Germinal center (tissue), 1 donor: ENCODE measurements at places on chromosomes 16 and 17.

DNA sequence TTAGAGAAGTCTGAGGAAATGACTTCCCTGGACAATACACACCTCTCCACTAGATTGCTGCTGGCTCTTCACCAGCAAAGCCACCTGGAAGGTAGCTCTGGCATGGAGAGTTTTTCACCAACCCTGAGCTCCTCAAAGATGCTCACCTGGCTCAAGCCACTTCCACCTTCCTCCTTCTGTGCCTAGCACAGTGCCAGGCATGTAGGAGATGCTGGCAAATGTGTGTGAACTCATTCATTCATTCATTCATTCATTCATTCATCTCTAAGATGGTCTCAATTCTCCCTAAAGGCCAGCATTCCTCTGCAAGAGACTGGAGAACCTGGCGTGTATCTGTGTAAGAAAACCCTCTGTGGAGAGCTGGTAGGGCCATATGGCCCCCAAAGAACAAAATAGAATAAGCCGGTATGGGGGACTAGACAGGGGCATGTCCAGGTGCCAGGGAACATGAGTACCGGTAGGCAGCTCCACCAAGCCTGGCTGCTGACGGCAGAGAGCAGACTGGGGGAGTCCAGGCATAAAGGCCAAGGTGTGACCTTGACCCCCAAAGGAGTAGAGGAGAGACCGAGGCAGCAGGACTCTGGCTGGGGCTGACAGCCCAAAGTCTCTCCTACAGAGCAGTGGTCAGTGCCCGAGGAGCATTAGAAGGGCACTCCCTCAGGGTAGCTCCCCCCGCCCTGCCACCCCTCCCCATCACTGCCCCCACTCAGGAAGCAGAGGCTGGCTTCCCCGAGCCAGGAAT, 132.2 kb upstream of the TNRC6C start:
- DNase-seq, result no peak

GRCh38 chr17:70060415-70060814, 14.6 kb upstream of the KCNJ16 start:
- no peak for DNase-seq

DNA sequence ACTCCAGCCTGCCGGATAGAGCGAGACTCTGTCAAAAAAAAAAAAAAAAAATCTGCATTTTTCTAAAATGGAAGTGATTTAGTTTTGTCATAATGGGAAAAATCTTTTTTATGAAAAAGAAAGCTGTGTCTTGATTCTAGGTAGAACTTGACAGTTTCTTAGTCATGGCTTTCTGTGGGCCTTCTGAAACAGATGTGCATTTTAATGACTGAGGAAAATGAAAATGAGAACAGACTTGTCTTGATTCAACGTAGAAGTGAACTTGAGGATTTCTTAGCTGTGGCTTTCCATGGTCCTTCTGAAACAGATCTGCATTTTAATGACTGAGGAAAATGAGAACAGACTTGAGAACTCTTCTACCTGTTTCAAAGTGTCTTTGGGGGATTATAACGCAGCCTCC, 171.7 kb downstream of the VPS53 start:
- DNase-seq, result no peak

DNA sequence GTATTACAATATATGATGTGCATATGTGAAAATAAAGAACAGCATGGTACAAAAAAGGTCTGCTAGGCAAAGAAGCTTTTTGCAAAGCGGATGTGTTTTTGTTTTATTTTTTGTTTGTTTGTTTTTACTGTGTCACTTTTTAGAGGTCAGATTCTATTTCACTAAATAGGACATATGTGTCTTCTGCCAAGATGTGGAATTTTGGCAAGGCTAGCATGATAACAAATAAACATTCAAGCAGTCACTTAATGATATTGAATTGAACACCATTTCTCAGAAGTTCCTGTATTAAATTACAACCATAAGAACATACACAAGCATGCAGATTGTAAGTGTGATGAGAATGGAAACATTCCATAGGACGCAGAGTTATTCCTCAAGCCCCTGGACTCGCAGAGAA, 492.7 kb downstream of the WWOX start:
- DNase-seq, result no peak

DNA sequence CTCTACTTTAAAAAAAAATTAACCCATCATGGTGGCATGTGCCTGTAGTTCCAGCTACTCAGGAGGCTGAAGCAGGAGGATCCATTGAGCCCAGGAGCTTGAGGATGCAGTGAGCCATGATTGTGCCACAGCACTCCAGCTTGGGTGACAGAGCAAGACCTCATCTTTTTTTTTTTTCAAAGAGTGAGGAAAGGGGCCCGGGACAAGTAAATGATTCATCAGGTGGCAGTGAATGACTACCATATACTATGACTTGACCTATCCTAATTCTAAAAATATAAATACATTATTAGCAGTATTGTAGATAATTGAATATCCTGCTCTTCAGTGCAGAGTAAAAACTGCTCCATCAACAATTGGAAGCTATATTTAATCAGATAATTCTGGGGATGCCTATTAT, 55.3 kb downstream of the CLUH start:
- DNase-seq, result no peak

GRCh38 chr16:74261068-74261467, 35.5 kb upstream of the PSMD7 start:
- DNase-seq, result no peak

- DNase-seq, result no peak
Observed at GRCh38 chr17:37361543-37361942, 14.2 kb upstream of the C17orf78 start.

GRCh38 chr16:20948444-20948843, 47.9 kb downstream of the LYRM1 start:
- DNase-seq, result no peak

- no peak for DNase-seq
Observed at GRCh38 chr17:40194821-40195220, 17.6 kb downstream of the RAPGEFL1 start.

DNA sequence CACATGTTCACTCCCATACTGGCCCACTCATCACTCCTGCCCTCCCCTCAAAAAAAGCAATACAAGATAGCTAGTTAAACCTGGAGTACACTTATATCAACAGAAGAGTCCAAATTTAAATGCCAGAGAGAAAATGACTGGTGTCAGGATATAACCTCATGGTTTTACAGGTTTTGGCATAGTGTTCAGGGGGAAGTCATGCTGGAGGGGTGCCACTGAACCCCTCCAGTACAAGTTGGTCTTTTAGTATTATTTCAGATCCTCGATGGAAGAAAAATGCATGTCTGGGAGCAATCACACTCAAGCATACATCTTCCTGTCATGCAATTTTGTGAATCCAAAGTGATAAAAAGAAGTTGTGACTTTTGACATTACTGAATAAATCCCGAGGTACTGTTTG, 10.5 kb downstream of the NACA2 start:
- DNase-seq, result no peak

DNA sequence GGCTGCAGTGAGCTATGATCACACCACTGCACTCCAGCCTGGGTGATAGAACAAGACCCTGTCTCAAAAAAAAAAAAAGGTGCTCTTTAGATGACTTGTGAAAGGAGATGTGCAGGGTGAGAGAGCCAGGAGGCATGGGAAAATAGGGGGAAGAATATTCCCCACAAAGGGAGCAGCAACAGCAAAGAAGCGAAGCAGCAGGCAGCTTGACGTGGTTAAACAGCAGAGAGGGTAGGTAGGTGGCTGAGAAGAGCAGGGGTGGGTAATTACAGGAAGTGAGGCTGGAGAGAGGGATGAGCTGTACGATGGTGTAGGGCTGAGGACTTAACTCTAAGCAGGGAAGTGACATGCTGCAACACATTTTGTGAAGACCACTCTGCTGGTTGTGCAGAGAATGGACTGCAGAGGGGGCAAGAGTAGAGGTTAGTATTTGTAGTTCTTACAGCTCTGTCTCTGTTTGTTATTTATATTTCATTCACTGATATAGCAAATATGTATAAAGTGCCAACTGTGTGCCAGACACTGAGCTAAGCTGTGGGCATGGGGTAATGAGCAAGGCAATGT, 1.6 kb downstream of the HEATR3 start:
- DNase-seq, result peak; percentile 31

DNA sequence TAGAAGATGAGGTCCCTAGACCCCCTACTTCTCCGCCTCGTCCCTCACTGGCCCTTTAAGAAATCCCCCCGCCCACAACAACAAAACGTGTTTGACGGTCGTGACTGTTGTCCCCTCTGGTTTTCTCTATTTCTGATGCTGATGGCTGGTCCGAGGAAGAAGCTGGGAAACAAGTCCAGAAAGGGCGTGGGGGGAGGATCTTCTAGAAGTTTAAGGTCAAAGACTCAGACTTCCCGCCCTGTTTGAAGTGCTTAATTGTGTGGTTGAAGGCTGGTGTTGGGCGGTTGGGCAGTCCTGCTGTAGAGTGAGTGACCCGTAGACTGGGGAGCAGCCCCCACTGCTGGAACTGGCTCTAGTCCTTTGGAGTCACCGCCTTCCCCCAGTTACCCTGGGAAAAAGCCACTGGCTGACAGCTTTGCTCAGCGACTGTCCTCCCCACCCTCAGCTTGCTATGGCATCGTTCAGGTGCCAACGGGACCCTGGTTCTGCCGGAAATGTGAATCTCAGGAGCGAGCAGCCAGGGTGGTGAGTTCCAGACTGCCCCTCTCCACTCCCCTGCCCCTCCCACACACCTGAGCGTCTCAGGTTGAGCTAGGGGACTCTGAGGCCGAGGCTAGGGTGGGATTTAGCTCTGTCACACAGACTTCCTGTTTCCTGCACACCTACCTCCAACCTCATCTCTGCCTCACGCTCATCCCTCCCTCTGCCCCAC, 1.6 kb downstream of the MLLT6 start:
- peak; percentile 40 for DNase-seq

- DNase-seq, result no peak
Observed at GRCh38 chr17:63436523-63437110, 9.5 kb downstream of the CYB561 start.

GRCh38 chr16:67158637-67159600, 790 bp downstream of the TRADD start:
- peak; percentile 69 for DNase-seq

GRCh38 chr17:17062356-17062755, 20.1 kb downstream of the MPRIP start:
- DNase-seq, result no peak

- peak; percentile 51 for DNase-seq
Observed at GRCh38 chr17:64998436-64999190, 57.9 kb downstream of the GNA13 start.

- DNase-seq, result no peak
Observed at GRCh38 chr16:85511938-85512807, 100.9 kb upstream of the GSE1 start.

DNA sequence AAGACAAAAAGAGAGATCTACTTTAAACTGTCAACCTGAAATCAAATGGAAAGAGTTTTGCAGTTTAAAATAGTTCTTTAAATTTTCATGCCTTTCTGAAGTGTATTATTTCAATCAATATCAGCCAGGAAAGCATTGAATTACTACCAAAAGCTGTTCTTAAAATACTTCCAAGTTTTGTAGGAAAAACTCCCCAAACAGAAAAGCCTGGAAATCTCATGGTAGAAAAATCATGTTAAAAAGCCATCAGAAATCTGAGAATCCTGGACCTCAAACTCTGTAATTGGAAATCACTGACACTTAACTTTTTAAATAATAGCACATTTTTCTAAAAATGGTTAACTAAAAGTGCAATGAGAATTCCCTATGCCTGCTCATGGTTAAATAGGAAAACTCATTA, 63.3 kb upstream of the CNTNAP4 start:
- no peak for DNase-seq

DNA sequence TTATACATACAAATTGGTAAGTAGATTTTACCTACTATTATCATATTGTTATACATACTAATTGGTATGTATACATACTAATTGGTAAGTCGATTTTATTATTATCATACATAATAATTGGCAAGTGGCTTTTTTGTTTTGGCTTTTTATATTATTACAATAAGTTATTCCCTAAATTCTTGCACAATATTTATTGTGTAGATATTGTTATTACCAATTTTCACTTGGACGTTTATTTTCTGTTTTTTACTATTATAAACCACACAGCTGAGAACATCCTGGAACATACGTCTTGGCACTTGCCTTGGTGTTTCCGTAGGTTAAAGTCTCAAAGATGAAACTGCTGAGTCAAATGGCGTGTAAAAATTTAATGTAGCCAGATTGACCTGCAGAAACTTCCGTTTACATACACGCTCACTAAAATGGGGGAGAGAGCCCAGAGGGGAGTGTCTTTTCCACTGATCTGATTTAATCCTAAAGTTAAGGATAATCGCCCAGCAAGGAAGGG, 18.9 kb downstream of the GNGT2 start:
- no peak for DNase-seq

DNA sequence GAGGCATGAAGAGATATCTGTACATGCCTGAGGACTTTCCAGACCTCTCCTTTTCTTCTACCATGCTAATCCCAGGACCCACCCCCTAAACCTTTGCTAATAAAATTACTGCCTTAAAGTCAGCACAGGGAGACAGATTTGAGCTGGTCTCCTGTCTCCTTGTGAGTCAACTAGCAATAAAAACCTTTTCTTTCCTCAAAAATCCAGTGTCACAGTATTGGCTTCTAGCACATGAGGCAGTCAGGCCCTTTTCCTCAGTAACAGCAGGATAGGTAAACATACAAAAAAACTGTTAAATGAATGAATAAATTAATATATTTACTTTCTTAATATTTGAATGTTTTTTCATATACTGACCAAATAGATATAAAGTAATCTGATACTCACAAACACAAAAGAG, 41.3 kb downstream of the ABCA10 start:
- DNase-seq, result no peak

GRCh38 chr17:42548070-42548837, 4.5 kb upstream of the HSD17B1 start:
- peak; percentile 91 for DNase-seq

GRCh38 chr17:647324-648197, 67.1 kb downstream of the VPS53 start:
- no peak for DNase-seq

DNA sequence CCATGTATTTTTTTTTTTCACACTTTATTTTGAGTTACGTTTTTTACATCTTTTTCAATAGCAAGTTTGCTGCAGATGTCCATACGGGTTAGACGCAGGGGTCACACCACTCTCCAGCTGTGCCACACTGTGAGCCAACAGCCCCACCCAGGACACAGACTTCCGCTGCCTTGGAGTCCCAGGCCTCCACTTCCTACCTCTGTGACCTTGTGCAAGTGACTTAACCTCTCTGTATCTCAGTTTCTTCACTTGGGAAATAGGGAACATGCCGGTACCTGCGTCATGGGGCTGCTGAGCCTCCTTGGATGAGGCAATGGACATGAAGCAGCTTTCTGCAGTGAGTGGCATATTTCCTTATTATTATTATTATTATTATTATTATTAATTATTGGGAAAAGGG, 3.3 kb upstream of the PITPNA start:
- DNase-seq, result no peak

DNA sequence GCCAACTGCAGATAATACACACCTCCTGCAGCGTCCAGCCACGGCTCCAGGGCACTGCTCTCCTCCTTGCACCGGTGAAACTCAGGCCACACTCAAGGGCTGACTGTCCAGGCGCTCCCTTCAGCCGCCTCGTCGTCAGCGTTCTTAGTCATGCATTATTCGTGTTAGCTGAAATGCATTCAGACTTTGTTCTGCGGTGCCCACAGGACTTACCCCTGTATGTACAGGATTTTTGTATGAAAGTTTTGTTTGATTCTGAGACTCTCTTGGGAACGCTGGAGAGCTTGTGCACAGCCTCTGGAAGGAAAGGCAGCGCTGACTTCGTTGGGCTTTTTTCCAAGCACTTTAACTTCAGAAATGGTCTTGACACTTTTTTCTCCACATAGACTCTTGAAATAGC, 22.1 kb downstream of the CIBAR2 start:
- DNase-seq, result no peak
